ENCODE measurements at places on chromosomes 6 and 20.
A peak's percentile ranks its signal among the peaks of the same experiment; 100 is the strongest.

DNA sequence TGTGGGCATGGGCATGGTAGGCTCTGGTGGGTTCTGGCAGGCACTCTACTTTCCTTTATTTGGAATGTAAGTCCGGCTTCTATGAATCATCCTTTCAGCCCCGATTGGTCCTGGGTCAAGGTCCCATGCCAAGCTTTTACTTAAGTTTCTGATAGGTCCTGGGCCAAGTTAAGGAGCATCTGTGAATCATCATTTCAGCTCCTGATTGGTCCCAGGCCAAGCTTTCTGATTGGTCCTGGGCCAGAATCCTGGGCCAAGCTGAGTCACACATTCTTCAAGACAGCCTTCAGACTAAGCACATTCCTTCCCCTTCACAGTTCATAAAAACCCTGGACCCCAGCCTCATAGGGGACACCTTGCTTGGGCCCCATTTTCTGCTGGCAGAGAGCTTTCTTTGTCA, 231.0 kb upstream of the EYS start:
- DNase-seq: no peak

DNA sequence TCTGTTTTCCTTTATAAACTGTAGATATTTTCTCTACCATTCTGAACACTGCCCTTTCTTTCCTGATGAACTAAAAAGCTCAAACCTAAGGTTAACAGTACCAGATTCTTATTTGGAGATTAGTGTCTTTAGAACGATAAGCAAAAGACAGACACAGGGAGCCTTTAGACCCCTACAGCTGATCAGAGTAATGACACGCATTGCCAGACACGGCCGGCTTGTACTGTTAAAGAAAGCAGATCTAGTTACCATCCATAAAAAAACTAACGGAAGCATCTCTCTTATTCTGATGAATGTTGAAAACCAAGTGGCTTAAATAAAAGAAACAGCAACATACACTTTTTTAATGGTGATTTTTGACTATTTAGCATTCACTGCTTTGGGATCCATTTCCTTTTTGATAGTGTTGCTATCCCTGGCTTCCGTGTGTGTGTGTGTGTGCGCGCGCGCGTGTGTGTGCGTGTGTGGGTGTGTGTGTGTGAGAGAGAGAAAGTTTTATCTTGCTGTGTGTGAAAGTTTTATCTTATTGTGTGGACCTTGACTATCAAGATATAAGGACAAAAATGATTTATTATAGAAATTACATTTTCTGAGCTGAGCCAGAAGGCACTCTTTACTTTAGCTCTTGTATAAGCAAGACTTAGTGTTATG, 95.6 kb upstream of the SLC35B3 start:
- DNase-seq: no peak

GRCh38 chr6:111803804-111804203, 69.4 kb downstream of the FYN start:
- no peak for DNase-seq

DNA sequence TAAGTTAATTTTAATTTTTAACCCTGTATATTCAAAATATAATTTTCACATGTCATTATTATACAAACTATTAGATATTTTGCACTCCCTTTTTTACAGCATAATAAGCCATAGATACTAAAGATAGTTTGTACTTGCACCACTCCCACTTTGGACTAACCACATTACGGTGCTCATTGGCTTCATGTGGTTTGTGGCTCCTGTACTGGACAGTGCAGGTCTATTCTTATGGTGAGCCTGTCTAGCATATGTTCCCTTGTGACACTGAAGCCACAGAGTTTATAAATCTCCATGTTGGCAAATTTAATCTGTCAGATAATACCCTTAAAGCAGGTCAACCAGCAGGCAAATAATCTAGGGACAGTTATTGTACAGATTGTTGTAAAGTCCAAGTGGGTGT, 354.4 kb upstream of the KCNQ5 start:
- DNase-seq: no peak

- no peak for DNase-seq
These were observed 97.5 kb downstream of the CDH26 start for GRCh38 chr20:60055740-60056139.

- no peak for DNase-seq
These were observed 47.3 kb downstream of the TSHZ2 start for GRCh38 chr20:53019464-53019863.

GRCh38 chr20:25279403-25279802, 31.5 kb downstream of the PYGB start:
- no peak for DNase-seq

DNA sequence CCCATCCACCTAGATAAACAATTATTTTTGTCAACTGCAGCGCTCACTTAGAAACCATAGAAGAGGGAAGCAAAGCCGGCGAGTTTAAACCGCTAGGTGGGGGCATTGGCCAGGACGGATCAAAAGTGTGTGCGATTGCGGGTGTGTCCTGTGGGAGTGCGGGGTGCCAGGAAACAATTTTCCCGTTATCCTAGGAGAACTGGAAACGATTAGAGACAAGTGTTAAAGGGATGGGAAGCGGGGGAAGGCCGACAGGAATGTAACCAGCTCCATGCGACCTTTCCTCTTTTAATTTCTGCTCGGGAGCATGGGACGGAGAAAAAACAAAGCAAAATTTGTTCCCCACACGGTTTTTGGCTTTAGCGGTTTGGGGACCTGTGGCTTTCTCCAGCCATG, 2.8 kb upstream of the HTR1B start:
- peak; percentile 67 for DNase-seq

- no peak for DNase-seq
These were observed 167.4 kb downstream of the ADGRG6 start for GRCh38 chr6:142469220-142469619.

GRCh38 chr6:37368961-37369320, 15.2 kb downstream of the RNF8 start:
- no peak for DNase-seq

- no peak for DNase-seq
These were observed 1166.0 kb upstream of the GJE1 start for GRCh38 chr6:140966676-140967075.

- no peak for DNase-seq
These were observed 13.0 kb downstream of the CFAP61 start for GRCh38 chr20:20065361-20065760.

- DNase-seq: no peak
These were observed 308.9 kb upstream of the THEMIS start for GRCh38 chr6:128209771-128210170.

DNA sequence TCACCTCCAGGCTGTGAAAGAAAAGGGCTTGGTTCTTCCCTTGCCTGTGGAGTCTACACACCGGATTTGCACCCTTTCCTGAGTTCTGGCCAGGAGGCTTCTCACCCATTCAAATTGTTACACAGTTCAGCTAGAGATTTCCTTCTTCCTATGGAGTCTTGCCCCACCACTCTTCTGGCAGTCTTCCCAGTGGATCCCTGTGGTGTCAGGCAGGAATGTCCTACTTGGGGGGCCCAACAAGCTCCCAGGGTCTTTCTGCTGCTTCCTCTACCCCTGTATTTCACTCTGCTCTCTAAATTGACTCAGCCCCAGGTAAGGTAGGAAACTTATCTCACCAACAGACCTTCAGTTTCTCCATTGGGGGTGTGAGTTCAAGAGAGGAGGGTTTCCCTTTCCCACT, 14.0 kb upstream of the CST9L start:
- no peak for DNase-seq

DNA sequence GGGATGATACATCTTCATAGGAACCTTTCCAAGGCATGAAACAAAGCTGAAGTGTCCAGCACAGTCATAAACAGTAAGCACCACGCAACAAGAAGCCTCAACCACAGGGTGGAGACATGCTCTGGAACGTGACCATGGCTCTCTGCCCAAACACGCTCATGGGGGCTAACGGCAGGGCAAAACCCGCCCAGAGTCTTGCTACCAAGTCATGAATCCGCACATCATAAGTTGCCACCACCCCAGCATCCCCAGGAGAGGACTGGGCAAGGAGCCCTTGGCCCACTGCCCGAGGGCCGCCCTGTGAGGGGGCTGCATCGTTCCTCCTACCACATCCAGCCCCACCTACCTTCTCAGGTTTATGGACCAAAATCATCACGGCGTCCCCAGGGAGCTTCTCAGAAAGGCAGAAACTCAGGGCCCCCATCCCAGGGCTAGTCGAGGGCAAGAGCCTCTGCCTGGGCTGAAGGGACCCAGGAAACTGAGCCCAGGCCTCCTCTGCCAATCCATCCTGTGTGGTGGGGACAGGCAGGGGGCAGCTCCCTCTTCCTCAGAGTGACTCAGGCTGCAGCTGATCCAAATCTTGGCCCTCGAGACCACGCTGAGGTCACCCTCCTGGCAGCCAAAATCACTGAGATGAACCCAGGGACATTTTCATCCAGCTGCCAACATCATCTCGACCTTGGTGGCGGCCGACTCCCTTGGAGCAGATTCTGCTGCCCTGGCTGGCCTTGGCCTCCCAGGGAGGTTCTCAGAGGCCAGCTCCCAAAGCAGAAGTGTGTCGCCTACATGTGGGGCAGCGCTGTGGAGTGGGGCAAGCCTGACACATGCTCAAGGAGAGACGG, 42.6 kb downstream of the BMP7 start:
- DNase-seq: no peak

DNA sequence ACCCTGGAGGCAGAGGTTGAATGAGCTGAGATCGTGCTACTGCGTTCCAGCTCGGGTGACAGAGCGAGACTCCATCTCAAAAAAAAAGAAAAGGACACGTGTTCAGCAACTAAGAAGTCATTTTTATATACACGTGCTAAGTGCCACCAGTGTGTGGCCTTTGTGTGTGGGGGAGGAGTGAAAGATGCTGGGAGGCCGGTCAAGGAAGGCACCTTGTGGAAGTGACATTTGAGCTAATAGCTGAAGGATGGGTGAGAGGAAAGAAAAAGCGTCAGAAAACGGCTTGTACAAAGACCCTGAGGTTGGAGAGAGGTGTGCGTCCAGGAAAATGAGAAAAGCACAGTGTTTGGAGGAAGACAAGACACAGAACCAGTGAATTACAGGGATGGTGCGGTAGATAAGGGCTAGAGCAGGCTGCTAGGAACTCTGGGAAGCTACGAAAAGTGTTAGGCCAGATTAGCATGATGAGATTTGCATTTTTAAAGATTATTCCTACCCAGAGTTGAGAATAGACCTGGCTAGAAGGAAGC, 11.6 kb downstream of the RREB1 start:
- no peak for DNase-seq

GRCh38 chr20:48178633-48179032, 393.4 kb upstream of the SULF2 start:
- no peak for DNase-seq

GRCh38 chr6:145214570-145214969, 520.8 kb downstream of the EPM2A start:
- DNase-seq: peak; percentile 54

GRCh38 chr20:51507216-51508036, 35.1 kb downstream of the NFATC2 start:
- no peak for DNase-seq

DNA sequence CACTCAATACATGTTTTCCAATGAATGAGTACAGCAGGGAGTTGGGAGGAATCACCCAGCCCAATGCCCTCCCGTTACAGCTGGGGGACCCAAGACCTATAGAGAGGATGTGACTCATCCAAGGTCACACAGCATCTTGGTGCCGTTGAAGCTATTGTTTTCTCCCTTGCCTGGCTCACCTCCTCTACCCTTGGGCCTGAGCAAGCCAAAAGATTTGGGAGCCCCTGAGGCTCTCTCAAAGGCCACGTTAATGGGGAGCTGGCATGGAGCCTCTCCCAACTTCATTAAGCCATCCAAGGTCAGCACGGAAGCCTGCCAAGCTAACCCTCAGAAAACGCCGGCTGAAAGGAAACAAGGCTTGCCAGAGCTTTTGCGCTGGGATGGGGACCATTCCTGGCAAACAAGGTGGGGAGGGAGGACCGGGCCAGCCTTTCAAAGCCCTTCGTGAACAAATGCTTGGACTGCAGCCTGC, 30.4 kb downstream of the KCNB1 start:
- no peak for DNase-seq

DNA sequence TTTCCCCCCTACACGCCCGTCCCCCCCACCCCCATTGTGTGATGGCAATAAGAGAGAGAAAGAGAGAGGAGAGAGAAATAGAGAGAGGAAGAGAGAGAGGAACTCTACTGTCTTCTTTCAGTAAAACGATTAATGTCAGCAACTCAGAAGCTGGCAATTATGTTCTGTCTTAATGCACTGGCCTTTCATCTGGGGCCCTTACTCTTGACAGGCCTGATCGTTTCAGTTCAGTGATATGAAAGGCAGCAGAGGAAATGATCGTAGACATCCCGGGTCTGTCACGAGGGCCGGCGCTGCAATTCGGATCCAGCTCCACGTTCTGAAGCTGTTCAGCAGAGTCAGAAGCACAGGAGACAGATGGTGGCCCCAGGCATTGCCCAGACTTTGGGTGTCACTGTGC, 308.9 kb downstream of the ZNF217 start:
- no peak for DNase-seq
